ENCODE measurements at places on chromosomes 3 and 15. TPM values are rescaled to one million over a fixed set of nuclear protein-coding genes. Genes with fewer than 3 reads are reported as not detected.

Gene CCDC13
- 0.53 TPM for polyA plus RNA-seq

Gene APH1B
- 3.2 TPM for polyA plus RNA-seq

Gene MRPL3
- 137 TPM for polyA plus RNA-seq

Gene BCHE
- polyA plus RNA-seq = 0.88 TPM

Gene CHSY1
- polyA plus RNA-seq = 8.7 TPM

Gene CPA3
- not detected for polyA plus RNA-seq

Gene ZPLD1
- polyA plus RNA-seq = 0.14 TPM

Gene FGD5
- polyA plus RNA-seq = 6.4 TPM

Gene PPP1R2
- polyA plus RNA-seq = 42.6 TPM

Gene C3orf20
- not detected for polyA plus RNA-seq

Gene CCR5
- polyA plus RNA-seq = 0.40 TPM

Gene DLEC1
- polyA plus RNA-seq = 0.06 TPM

Gene GASK1A
- 0.47 TPM for polyA plus RNA-seq

Gene PCOLCE2
- polyA plus RNA-seq = 60.1 TPM

Gene CYP8B1
- polyA plus RNA-seq = not detected

Gene OXTR
- 0.22 TPM for polyA plus RNA-seq

Gene REC114
- polyA plus RNA-seq = 0.23 TPM

Gene KCNAB1
- polyA plus RNA-seq = 2.0 TPM

Gene ZNF774
- polyA plus RNA-seq = 4.2 TPM

Gene SLC51A
- polyA plus RNA-seq = 0.18 TPM

Gene COL6A5
- polyA plus RNA-seq = not detected

Gene C2CD4A
- not detected for polyA plus RNA-seq

Gene SH2D7
- not detected for polyA plus RNA-seq

Gene CISH
- polyA plus RNA-seq = 6.9 TPM

Gene LSMEM2
- 1.3 TPM for polyA plus RNA-seq

Gene LCTL
- polyA plus RNA-seq = not detected

Gene DPPA4
- not detected for polyA plus RNA-seq

Gene ZNF385D
- 3.0 TPM for polyA plus RNA-seq

Gene ACP3
- 0.08 TPM for polyA plus RNA-seq

Gene GOLGA8T
- 0.30 TPM for polyA plus RNA-seq

Gene FEZF2
- polyA plus RNA-seq = not detected

Gene FAM43A
- 7.5 TPM for polyA plus RNA-seq

Gene SPATA12
- polyA plus RNA-seq = 0.04 TPM

Gene ZNF654
- 2.4 TPM for polyA plus RNA-seq

Gene DZIP1L
- polyA plus RNA-seq = 3.1 TPM
